ENCODE measurements at places on chromosomes 3 and 15.

- DNase-seq = no peak
Measured at GRCh38 chr3:184805351-184806038, 6.5 kb upstream of the VPS8 start.

- DNase-seq = no peak
Measured at GRCh38 chr3:8739757-8740504, 6.3 kb downstream of the CAV3 start.

GRCh38 chr3:67294341-67294740 is 296.2 kb downstream of the KBTBD8 start:
- no peak for DNase-seq

- no peak for DNase-seq
Measured at GRCh38 chr3:9402410-9403228, 5.2 kb downstream of the SETD5 start.

- no peak for DNase-seq
Measured at GRCh38 chr3:194265505-194265892, 85.6 kb downstream of the CPN2 start.

- no peak for DNase-seq
Measured at GRCh38 chr3:112124907-112125607, 8.0 kb downstream of the GCSAM start.

DNA sequence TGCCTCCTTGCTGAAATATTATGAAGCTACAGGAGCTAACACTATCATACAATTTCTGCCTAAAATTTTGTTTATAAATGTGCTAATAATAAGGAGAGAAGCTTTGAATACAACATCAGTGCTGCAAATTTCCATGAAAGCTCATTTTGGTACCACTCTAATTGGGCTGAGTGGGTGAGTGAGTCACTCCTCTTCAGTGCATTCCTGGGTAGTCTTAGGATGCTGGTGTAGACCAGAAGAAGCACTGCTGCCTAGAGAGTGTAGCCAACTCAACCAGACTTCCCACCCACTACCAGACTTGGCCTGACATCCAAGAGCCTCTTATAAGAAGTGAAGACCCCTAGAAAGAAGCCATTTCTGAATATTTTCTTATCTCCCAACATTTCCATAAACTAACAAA is 32.5 kb upstream of the CCDC54 start:
- no peak for DNase-seq

DNA sequence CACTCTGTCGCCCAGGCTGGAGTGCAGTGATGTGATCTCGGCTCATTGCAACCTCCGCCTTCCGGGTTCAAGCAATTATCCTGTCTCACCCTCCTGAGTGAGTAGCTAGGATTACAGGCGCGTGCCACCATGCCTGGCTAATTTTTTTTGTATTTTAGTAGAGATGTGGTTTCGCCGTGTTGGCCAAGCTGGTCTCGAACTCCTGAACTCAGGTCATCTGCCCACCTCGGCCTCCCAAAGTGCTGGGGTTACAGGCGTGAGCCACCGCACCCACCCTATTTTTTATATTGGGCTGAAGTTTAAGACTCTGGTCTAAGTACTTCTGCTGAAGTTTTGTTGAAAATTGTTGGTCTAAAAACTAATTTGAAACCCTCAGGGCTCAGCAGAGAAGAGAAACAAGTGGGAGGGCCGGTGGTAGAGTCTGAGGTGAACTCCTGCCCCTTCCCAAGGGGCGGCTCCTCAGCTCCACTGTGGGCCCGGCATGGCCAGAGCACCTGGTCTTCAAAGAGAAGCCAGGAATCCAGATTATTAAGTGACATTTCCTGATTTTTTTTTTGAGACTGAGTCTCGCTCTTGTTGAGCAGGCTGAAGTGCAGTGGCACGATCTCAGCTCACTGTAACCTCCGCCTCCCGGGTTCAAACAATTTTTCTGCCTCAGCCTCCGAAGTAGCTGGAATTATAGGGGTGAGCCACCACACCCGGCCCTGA is 4.0 kb downstream of the HDAC11 start:
- DNase-seq = no peak

DNA sequence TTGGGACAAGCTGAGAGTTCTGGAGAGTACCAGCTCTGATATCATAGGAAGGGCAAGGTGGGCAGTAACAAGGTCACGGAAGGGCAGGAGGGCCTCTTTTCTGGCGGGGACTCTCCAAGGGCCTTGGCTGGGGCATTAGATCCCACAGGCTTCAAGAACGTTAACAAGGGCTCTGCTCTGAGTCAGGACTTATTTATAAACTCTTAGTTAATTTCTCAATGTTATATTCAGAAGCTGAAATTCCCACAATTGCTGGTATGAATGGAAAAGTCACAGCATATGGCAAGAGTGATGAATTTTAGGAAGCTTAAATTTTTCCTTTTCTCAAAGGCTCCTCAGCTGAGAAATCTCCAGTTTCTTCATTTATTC is 320.2 kb upstream of the TBC1D5 start:
- no peak for DNase-seq

GRCh38 chr3:190767851-190768250 is 94.6 kb downstream of the GMNC start:
- no peak for DNase-seq

DNA sequence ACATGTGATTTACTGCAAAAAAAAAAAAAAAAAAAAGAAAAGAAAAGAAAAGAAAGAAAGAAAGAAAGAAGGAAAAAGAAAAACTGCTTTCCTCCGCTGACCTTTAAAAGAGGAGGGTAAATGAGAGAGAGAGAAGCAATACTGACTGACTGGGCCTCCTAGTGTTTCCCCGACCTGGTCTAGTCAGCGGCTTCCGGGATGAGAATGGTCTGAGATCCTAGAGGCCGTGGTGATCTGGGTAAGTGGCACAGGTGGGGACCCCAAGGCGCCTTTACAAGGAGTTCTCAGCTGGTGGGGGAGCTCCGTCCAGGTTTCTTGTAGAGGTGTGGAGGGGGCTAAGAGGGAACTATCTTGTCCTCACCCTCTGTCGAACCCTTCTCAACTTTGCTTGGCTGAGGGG is 223.1 kb downstream of the MEIS2 start:
- no peak for DNase-seq

GRCh38 chr3:13536832-13537231 is 12.1 kb upstream of the FBLN2 start:
- no peak for DNase-seq

DNA sequence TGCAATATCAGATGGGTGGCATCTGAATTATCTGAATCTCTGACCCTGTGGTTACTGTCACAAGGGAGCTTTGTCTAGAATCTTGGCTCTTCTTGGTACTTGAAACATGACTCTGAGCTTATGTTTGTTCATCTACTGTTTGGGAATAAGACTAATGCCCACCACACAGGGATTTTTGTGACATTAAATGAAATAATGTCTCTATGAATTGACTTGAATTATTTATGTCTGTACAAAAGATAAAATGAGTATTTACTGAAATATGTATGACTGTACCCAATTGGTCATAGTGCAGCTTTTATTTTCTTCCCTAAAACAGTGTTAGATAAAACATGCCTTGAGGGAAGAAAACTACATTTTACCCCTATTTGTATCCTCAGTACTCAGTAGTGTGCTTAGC is 87.9 kb upstream of the ZPLD1 start:
- no peak for DNase-seq

GRCh38 chr3:98823791-98824190 is 60.7 kb downstream of the ST3GAL6 start:
- DNase-seq = no peak

GRCh38 chr3:119800844-119801243 is 18.9 kb downstream of the NR1I2 start:
- no peak for DNase-seq

DNA sequence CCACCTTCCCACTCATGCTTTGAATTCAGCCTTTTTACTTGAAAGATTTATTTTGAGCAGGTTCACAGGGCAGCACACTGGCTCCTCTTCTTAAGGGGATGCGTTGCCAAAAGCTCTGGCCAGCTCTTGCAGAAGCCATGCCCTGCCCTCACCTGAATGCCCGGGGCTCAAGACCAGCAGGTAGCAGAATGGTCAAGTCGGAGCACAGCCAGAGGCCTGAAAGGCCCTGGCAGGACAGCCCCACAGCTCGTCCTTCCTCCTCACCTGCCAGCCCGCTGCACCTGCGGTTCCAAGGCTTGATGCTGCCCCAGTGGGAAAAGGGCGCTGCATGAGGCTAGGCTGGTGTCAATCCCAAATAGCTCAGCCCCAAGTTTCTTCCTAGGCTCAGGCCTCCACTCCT is 13.1 kb downstream of the CA12 start:
- no peak for DNase-seq

DNA sequence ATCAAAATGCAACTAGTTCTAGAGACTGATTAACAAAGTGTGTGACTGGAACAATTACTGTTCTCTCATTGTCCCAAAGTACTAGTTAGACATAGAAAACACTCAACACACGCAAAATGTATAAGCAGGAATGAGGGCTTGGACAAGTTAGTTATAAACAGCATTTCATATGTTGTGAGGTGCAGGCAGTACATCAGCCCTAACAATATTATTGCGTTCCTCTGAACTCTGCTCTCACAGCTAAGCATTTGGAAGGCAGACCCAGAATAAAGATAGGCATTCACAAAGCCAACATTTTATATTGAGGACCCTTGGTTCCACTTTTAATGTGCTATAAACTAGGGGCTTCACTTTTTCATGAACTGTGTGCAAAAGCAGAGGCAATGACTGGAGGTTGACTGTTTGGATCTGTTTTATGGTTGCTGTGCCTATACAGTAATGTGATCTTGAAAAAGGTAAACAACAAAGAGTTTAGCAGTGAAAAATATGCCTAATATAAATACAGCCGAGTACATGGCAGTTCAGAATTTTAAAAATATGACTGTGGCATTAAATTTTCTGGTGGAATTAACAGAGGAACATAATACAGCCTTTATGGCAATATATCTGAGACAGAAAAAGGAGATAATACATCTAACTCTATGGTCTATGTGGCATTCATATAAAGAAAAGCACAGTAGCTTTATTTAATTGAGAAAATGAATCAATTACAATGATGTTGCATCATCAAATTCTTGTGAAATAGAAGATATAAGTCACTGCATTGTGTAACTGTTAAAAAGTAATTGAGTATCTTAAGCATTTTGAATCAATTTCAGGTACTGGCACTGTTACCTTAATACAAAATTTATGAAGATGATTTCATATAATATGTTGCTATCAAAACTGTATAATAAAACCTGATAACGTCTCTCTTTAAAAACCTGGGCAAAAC is 80.0 kb upstream of the SKOR1 start:
- no peak for DNase-seq

DNA sequence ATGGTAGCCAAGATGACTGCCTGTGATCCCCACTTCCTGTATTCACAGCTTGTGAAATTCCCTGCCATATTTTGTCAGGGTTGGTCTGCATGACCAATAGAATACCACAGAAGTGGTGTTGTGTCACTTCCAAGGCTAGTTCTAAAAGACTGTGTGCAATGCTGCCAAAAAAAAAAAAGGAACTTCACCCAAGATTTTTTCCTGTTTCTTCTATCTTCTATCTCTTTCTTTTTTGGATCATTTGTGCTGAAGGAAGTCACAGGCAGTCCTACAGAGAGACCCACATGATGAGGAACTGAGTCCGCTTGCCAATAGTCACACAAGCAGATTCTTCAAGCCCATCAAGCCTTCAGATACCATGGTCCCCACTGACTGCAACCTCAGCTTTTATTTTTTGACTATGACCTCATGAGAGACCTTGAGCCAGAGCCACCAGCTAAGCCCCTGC is 18.1 kb upstream of the RAF1 start:
- DNase-seq = no peak

DNA sequence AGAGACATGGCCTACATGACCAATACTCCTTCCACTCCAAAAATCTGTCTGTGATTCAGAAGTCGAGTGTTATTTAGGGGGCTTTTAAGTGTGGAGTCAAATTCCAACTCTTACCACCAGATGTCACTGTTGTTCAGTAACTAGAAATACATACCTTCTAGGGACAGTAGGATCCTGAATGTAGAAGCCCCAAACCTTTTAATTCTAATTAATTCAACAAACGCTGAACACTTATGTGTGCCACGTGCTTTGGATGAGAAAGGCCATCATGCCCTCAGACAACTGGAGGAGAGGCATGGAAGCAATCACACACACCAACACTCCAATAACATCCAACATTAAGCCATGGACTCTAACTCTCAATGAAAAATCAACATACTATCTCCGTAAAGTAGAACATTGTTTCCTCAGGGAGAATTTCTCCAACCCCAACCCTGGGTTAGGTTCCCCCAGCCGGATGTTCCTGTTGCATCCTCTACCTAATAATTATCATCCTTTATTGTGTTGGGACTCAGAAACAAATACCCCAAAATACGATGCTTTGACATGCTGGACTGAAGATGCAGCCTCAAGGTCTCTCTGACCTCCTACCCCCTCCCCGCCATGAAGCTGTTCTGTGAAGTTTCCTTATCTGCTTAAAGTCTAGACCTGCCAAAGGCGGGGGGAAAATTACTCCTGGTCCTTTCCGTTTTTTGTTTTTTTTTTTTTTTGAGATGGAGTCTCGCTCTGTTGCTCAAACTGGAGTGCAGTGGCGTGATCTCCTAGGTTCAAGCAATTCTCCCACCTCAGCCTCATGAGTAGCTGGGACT is 8.0 kb upstream of the CCDC13 start:
- DNase-seq = no peak

- DNase-seq = no peak
Measured at GRCh38 chr15:67509918-67510317, 11.0 kb upstream of the C15orf61 start.

GRCh38 chr15:57018151-57018550 is 99.7 kb downstream of the TCF12 start:
- no peak for DNase-seq

DNA sequence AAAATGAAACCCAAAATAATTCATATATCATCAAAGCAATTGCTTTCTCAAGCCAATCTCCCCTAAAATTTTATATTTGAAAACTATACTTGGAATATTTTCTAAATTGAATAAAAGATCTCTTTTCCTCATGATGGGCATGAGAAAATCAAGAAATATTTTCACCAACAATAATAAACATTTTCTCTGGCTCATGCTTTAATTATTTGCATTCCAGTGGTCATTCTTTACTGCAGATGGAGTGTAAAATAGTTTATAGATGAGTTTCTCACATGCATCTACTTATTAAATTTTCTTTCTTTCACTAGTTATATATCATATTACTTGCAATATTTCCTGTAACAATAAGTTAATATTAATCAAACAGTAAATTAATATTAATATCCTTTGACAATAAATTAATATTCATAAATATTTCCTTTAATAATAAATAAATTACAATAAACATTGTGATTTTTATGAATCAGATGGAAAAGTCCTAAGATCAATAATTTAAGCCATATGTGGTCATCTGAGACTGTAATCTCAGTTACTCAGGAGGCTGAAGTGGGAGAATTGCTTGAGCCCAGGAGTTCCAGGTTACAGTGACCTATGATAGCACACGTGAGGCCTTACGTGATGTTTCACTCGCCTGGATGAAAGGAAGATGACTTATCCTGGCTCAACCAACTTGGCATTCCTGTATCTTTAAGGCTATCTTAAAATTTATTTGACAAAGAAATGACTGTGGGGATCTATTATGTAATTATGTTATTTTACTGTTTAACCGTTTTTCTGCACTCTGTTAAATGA is 958.8 kb downstream of the ZPLD1 start:
- DNase-seq = no peak
